ENCODE measurements at places on chromosomes 12 and 14.

GRCh38 chr12:66600903-66601302 lies 78.0 kb downstream of the GRIP1 start:
- no peak for DNase-seq

DNA sequence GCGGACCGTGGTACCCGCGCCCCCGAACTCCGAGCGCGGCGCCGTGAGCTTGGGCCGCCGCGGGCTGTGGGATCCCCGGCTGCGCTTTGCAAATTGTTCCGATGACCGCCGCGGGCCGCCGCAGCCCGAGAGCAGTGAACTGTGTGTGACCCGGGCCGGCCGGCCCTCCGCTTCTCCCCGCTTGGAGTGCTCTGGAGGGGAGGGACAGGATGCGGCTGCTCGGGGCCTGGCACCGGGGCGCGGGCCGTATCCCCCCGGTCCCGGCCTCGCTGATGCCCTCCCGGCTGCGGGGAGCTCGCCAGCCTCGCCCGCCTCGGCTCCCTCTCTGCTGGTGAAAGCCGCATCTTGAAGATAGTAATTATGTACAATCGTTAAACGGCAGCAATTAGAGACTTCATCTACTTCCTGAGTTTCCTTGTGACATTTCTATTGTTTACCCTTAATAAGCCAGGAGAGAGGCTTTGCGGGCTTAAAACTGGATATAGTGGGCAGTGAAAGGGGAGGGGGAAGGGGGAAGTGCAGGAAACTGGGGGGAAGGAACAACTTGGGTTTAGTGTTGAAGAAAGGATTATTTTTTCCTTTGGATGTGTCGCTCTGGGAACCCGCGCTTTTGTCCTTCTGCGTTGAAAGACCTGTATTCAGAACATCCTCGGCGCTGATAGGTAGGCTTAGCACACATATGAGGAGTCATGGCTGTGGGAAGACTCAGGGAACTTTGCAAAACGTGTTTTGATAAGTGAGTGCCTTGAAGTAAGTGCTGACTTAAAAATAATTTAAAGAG lies 1.2 kb downstream of the PELI2 start:
- no peak for DNase-seq

GRCh38 chr12:99066726-99067125 lies 421.6 kb downstream of the APAF1 start:
- no peak for DNase-seq

DNA sequence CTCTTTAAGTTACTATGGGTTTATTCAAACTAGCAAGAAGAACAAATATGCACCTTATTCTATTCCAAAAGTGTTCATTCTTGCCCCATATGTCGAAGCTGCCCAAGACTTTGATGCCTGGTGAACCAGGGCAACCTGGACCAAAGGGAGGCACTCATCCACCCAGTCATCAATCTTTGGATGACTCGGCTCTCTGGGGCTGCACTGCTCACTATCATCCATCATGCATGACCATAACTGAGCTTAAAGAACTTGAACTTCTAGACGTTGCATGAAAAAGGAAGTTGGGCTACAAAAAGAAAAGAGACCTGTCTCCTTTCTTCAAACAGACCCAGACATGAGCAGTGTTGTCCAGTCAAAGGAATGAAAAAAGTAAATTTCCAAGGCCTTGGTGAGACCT lies 1.2 kb downstream of the KRT4 start:
- DNase-seq = no peak

DNA sequence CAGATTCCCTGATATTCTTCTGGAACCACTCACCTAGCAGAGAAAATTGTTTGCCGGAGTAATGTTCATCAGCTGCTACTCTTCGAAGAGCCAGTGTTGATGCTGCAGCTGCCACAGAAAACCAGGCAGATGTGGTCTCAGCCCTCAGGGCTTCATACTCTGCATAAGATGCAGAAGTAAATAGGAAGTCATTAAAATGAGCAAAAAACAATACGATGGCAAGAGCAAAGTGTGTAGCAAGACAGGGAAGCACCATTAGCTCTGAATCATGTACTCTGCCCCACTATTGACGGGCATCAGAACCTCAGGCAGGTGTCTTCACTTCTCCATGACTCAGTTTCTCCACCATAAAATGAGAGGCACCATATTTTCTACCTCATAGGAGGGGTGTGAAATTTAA lies 991.6 kb upstream of the TMEM132C start:
- no peak for DNase-seq

All from T-cell (primary cell).